ENCODE measurements at places on chromosomes 2 and 18.

- DNase-seq: no peak
Measured at GRCh38 chr2:196170213-196170605, 1.2 kb downstream of the STK17B start.

- DNase-seq: no peak
Measured at GRCh38 chr18:54946149-54946581, 13.1 kb downstream of the CCDC68 start.

- DNase-seq: no peak
Measured at GRCh38 chr2:216222650-216223352, 113.7 kb downstream of the XRCC5 start.

- no peak for DNase-seq
Measured at GRCh38 chr2:196610796-196611195, 28.7 kb upstream of the CCDC150 start.

DNA sequence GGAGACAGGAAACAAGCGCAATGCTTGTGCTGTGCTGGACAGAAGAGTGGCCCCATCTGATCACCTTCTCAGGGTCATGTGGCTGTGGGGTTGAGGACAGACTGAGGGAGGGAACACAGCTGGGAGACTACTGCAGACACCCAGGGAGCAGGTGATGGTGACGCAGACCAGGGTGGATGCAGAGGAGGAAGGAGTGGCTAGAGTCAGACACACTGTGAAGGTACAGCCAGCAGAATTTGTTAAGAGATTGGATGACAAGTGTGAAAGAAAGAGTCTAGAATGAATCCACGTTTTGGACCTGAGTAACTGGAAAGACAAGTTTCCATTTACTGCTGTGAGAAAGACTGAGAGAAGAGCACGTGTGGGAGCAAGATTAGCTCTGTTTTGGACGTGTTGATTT is 15.9 kb upstream of the POMC start:
- DNase-seq: no peak

GRCh38 chr2:102063941-102064678 is 72.3 kb downstream of the IL1R2 start:
- no peak for DNase-seq

DNA sequence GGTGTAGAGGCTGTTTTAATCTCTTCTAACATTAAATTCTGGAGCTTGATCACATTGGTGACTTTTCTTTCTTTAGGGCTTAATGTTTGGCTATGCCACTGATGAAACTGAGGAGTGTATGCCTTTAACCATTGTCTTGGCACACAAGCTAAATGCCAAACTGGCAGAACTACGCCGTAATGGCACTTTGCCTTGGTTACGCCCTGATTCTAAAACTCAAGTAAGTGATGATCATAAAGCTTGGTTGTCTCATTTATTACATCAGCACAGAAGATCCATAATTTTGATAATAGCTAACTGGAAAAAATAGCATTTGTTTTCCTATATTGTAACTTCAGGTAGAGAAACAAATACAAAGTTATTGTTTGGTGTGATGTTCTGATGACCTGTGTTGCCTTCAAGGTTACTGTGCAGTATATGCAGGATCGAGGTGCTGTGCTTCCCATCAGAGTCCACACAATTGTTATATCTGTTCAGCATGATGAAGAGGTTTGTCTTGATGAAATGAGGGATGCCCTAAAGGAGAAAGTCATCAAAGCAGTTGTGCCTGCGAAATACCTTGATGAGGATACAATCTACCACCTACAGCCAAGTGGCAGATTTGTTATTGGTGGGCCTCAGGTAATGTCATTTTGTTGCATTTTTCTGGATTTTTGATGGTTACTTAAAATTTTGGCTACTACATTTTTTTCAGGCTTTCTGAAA is 2.9 kb downstream of the MAT2A start:
- no peak for DNase-seq

DNA sequence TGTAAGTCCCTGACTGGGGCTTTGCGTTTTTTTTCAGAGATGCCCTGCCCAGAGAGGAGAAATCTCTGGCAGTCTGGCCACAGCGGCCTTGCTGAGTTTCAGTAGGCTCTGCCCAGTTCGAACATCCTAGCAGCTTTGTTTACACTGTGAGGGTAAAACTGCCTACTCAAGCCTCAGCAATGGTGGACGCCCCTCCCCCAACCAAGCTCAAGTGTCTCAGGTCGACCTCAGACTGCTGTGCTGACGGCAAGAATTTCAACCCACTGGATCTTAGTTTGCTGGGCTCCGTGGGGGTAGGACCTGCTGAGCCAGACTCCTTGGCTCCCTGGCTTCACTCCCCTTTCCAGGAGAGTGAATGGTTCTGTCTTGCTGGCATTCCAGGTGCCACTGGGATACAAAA is 31.7 kb downstream of the L3MBTL4 start:
- DNase-seq: no peak

- peak; percentile 29 for DNase-seq
Measured at GRCh38 chr18:5995626-5996025, 100.3 kb upstream of the TMEM200C start.

DNA sequence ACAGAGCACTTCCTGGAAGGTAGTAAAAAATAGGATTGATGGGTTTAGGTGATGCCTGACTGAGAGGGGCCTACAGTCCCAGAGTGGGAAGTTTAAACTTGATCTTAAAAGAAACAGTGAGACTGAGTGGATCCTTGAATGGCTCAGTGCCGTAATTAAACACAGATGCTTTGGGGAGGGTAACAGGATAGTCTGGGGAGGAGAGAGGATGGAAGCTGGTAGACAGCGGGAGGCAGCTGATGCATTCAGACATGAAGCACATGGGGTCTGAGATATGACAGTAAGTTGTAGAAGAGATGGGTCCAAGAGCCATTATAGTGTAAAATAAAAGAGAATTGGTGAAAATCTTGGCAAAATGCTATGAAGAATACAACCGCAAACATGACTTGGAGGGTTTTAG is 54.4 kb downstream of the AOX1 start:
- DNase-seq: no peak

GRCh38 chr18:46336278-46337111 is 232.3 kb downstream of the HAUS1 start:
- DNase-seq: no peak

DNA sequence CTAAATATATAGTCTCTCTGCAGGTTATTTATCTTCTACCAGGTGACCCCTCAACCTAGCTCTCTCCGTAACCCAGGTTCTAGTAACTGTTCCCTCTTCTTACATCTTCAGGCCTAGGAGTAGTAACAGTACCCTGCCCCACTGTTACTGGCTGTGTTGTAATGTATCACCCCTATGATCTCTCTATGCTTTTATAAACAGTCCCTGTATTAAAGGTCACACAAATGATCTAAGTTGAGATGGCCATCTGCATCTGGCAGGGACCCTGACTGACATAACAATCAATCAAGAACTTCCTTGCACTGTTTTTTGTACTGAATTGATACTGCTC is 219.7 kb upstream of the STK17B start:
- no peak for DNase-seq

DNA sequence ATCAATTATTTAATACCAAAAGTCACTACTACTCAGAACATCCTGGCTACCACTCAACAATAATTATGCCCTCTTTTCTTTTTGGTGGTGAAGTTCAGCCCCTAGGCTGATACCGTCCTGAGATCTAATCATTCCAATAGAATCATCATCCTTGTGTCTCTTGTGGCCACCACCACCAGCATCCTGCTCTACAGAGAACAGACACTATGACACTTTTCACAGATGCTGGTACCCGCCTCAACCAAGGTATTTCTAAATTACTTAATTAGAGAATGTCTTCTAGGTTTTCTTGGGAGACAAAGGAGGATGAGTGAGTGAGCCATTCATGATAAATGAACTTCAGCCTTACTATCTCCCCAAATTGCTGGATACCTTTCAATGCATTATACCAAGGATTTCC is 60.0 kb downstream of the TDRD15 start:
- DNase-seq: no peak

Measured in iPS DF 6.9 (cell line).